ENCODE measurements at places on chromosomes 2 and 18.

DNA sequence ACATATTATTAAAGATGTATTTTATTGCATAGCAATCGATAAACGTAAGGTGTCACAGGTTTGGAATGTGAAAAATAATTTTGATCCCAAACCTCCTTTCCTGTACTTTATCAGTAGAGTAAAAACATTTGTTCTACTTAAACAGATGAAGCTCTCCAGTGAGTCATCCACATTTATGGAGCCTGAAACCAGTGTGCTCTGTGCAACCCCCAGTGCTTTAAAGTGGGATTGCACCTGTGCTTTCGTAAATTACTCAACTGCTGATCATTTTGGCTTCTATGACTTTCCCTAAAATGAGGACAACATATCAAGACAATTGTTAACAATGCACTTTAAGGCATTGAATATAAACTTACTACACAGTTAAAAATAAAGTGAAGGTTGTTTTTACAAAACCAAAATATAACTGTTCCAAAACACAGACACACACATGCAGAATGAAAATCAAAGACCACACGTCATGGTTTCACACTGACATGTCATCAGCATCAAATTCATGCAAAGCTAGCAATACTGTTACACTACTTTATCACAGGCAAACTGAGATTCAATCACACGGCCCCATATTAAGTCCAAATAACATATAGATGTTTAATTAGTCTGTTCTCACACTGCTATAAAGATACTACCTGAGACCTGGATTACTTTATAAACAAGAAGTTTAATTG is 9.7 kb downstream of the TMEM18 start:
- DNase-seq = no peak

GRCh38 chr2:28546242-28546641 is 50.4 kb downstream of the PLB1 start:
- no peak for DNase-seq

DNA sequence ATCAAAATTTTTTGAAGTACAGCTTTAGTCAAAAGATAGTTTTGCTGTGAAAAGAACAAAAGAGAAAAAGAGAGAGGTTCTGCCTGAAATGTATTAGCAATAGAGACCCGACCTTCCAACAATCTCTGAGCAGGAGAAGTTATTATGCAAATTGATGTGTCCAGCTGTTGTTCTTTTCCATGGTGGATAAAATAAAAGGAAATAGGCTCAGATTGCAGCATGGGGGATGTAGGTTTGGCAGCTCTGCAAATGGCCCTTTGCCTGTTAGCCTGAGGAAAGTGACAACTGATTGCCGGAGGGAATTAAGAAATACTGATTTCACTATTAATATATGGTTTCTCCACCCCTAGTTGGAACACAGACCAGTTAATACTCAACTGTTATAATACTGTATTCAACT is 1283.2 kb upstream of the NXPH2 start:
- DNase-seq = no peak

- no peak for DNase-seq
Observed at GRCh38 chr18:66749030-66749429, 145.1 kb upstream of the CDH19 start.

DNA sequence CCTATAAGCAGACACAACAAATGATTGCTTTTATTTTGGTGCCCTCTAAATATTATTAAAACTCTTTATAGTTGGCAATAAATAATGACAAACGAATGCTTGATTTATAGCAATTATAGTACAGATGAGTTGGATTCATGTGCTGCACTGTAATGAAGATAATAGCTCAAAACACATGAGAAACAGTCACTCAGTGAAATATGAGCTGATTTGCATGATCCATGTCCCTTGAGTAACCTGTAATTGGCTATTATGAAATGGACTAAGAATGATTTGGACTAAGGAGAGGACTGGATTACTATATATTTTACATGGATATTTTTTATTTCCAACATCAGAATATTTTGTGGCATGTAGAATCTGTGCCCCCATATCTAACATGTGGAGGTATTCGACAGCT is 365.6 kb upstream of the UBE2E3 start:
- no peak for DNase-seq

DNA sequence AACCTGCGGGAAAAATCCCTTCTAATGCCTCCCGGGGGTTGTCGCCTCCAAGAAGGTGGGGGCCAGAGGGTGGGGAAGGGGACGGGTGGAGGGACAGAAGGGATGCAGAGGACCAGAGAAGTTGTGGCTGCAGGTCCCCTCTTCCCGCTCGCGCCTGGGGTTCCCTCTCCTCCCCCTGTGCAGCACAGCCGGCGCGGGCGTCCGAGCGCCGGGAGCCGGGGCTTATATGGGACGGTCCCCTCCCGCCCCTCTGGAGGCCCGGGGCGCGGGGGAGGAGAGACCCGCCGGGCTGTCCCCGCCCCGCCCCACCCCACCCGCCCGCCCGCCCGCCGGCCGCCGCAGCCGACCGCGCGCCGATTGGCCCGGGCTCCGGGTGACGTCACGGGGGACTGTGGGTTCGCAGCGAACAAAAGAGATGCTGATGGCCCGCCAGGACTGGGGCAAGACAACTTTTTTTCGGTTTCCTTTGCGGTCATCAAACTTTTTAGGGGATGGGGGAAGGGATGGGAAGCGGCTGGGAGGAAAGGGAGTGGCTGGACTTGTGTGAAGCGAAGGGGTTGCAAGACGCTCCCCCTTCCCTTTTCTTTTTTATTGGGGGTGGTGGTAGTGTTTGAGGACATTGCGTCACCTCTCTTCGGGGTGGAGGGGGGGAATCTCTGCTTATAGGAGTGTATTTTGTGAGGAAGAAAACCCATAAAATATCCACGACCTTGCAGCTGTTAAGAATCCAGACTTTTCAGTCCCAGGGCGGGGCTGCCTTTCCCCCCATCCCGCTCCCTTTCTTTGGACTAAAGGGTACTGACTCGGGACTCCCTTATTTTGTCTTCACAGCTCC is at the start of gene FN1:
Gene FN1 (minus strand): TSS at position 199 of the 835 bp plus-strand sequence. CDS start 266 bp downstream, outside the sequence.
- peak; percentile 44 for DNase-seq

DNA sequence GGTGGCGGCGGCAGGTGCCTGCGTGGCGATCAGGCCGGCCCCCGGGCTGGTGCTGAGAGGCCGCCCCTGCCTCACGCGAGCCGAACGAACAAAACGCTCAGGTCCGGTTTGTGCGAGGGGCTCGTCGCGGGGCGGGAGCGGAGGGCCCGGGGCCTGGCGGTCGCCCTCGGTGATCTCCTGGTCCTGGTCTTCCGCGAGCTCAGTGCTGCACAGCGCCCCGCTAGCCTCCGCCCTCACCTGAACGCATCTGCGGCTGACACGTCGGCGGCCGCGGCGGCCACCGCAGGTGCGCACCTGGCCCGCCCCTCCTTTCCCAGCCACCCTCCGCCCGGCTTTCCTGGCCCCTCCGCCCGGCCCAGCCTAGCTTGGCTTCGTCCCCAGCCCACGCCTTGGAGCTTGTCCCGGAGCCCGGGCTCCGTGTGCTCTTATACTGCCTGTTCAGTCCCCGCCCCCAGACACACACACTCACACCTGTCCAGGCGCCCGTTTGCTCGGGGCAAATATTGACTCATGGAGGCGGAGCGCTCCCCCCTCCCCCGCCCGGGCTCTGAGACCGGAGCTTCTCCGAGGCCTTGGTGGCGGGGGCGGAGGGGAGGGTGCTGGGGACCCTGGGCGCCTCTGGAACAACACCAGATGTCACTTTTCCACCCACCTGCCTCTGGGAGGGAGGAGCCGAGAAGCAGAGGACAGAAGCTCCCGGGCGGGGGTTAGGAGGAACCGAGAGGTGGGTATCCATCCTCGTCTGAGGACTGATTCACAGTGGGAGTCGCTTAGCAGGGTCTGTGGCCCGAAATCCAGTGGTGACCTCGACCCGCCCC is 8.6 kb upstream of the CRYBA2 start:
- DNase-seq = no peak

DNA sequence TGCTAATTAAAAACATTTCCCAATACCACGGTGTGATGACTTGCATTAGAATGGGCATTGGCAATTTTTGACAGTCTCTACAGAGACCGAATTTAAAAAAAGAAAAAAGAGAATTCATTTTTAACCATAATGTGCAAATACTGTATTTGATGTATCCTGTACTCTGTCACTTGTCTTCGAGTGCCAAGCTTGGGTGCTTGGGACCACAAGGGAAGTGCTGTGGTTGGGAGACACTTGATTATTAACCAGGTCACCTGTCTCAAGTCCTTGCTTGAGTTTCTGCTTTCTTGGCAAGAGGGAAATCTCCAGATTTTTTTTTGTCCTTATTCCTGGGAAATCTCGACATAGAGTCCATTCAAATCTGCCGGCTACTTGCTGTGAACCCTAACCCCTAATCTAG is 209.0 kb downstream of the MC4R start:
- no peak for DNase-seq

- no peak for DNase-seq
Observed at GRCh38 chr2:188973641-188974040, 532 bp upstream of the COL3A1 start.

- no peak for DNase-seq
Observed at GRCh38 chr2:234366891-234367290, 130.0 kb downstream of the ARL4C start.

DNA sequence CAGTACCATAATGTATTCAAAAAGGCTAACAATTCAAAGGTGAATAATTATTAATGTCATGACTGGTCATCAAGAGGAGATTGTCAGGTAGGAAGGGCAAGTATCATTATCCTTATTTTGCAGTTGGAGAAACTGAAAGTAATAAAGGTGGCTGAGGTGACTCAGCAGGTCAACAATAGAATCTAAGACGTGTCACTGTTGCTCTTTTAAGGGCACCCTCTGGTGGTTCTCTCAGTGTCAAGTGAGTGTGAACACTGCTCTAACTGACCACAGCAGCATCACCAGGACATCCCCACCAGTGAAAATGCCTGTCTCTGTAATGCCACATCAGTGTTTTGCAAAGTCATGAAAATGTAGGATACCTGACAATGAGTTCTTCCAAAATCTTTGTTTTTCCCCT is 69.7 kb downstream of the DCC start:
- DNase-seq = no peak

GRCh38 chr18:9876867-9877654 is 8.7 kb upstream of the TXNDC2 start:
- no peak for DNase-seq

DNA sequence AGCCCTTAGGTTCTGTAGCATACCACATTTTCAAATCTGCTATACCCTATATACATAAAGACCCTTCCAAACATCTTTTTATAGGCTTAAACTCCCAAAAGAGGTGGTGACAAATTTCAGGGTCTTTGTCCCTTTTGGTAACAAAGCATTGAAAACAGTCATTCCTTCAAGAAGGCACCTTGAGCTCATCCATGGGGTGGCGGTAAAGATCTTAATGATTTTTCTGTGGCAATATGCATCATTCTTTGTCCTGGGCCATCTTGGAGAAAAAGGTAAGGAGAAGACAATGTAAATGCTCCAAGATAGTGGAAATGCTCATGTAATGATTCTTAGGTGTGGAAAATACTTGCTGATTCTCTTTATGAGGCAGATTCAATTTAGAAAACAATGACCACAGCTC is 890.5 kb downstream of the CNTNAP5 start:
- no peak for DNase-seq

GRCh38 chr2:36355151-36355889 is at the start of gene CRIM1:
TSS of gene CRIM1 (plus strand) at chr2:36355778. CDS start at chr2:36356293, 515 bp downstream.
- peak; percentile 20 for DNase-seq

GRCh38 chr2:47984041-47984440 is 77.7 kb upstream of the FBXO11 start:
- no peak for DNase-seq

DNA sequence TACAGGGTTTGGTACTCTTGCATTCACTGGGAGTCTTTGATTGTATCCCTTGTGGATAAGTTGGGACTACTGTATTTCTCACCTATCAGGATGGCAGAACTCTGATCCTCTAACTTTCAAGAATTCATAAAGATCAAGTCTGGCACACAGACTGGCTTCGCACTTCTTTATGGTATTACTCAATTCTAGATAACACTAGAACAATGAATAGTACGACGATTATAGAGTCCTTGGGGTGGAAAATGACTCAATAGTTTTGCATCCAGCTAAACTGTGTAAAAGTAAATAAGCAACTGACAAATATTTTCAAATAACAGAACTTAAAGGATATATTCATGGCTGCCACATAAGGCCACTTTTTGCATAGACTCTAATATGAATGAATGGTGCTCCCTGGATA is 103.4 kb upstream of the MEX3C start:
- DNase-seq = no peak

DNA sequence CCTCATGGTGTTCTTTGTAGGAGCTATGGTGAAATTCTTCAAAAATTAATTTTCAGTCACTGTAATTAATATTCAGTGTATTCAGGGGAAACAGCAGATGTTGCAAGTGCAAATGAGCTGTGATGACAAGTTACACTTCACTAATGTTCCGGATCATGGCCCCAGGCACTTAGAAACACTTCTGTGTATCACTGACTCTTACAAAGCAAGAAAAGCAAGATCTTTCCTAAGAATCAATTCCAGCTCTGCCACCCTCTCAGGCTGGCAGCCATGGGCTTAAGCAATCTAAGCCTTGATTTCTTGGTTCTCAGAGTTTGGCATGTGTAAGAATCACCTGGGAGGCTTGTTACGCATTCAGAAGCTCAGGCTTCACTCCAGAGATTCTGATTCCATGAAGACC is 78.0 kb downstream of the MARCHF4 start:
- no peak for DNase-seq

GRCh38 chr2:9771481-9772017 is 71.7 kb upstream of the TAF1B start:
- DNase-seq = no peak

DNA sequence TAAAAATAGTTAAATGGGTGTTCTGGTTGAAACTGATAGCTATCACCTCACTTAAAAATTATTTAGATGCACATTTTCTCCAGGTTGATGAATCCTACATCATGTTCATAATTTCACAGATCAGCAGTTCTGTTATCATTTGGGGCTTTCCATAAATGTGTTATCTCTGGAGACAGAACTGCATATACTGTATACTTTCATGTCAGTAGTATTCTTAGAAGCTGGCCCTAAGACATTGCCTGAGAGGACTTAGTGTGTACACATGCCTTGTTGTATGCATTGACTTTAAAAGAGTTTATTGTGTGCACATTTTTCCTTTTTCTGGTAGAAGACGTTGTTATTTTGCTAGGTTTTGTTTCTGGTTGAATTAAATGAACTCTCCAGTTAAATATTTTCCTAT is 41.0 kb downstream of the PIK3C3 start:
- DNase-seq = no peak

DNA sequence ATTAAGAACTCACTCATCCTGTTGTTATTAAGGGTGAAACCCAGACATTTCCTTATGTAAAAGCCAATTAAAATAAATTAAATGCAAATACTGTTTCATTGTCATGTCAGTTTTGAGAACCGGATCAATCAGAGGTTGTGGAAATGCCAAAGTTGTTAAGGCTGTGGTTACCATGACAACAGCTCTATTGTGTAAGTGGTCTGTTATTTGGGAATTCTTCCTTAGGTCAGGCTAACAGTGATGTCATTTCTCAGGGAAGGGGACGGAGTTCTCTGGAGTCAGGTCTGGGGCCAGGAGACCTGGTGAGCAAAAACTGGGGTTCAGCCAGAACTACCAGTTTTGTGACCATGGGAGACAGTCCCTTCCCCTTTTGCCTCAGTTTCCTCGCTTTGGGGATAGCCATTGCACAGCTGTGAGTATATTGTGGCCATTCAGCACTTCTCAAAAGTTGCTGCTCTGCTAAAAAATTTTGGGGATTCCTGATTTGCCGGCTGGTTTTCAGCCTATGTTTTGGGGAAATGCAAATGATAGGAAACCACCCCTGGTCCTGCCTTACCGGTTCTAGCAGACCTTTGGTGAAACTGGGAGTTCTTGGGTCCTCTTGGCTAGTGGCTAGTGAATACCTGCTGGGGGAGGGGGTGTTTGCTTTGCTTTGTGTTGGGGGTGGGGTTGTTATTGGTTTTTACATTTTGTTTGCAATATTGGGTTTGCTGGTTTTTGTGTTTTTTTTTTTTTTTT is 21.6 kb downstream of the HPCAL1 start:
- no peak for DNase-seq
